ENCODE measurements at places on chromosomes 11 and 22.
A peak's percentile ranks its signal among the peaks of the same experiment; 100 is the strongest.

- no peak for DNase-seq
Measured at GRCh38 chr11:75524665-75525432, 892 bp downstream of the GDPD5 start.

GRCh38 chr11:15700456-15700855 is 585.7 kb downstream of the INSC start:
- no peak for DNase-seq

DNA sequence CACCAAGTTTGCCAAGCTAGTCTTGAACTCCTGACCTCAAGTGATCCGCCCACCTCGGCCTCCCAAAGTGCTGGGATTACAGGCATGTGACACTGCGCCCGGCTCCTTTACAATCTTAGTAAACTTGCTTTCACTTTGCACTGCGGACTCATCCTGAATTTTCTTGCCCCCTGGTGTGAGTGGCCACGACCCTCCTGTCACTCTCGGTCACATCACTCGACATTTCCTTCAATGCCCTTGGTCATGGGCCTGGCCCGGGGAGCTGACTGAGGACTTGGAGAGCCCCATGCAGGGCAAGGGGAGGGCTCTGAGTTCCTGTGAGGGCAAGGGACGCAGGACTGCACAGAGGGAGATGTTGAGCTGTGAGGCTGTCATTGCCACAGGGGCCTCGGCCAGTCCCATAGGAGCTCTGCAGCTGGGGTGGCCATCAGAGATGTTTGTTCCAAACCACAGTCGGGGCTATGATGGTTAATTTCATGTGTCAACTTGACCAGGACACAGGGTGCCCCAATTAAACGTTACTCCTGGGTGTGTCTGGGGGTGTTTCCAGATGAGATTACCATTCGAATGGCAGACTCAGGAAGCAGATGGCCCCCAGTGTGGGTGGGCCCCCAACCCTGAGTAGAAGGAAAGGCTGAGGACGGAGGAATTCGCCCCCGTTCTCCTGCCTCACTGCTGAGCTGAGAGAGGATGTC is 21.2 kb downstream of the A4GALT start:
- DNase-seq = no peak

- DNase-seq = no peak
Measured at GRCh38 chr11:106186630-106187029, 109.2 kb downstream of the AASDHPPT start.

- no peak for DNase-seq
Measured at GRCh38 chr11:26225646-26226045, 106.3 kb upstream of the ANO3 start.

DNA sequence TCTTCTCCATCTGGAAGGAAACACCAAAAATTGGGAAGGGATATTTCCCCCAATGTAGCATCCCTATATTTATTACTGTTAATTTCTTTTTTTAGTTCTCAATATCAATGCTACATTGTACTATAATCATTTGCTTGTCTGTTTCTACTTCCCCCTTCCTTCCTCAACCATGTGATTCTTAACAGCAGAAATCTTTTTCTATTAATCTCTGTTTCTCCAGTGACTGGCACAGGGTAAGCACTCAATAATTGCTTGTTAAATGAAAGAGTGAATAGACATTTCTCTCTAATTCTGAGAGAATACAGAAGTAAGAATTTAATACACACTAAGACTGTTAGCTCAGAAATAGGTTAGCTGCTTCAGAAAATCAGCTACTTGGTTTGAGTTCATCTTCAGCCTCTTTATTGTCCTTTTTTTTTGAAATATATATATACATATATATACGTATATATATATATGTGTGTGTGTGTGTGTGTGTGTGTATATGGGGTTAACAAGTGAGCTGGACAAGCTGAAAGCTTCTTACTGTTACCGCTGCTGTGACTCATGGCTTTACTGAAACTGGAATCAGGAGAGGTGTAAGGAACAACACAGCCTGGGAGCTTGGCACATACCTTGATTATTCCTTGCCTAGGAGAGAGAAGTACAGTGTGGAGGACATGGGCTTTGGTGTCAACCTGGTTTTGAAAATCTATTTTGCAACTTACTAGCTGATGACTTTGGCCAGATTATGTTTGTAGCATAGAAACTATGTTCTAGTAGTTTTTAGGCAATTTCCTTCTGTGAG is 26.2 kb upstream of the PDE3B start:
- DNase-seq = no peak

DNA sequence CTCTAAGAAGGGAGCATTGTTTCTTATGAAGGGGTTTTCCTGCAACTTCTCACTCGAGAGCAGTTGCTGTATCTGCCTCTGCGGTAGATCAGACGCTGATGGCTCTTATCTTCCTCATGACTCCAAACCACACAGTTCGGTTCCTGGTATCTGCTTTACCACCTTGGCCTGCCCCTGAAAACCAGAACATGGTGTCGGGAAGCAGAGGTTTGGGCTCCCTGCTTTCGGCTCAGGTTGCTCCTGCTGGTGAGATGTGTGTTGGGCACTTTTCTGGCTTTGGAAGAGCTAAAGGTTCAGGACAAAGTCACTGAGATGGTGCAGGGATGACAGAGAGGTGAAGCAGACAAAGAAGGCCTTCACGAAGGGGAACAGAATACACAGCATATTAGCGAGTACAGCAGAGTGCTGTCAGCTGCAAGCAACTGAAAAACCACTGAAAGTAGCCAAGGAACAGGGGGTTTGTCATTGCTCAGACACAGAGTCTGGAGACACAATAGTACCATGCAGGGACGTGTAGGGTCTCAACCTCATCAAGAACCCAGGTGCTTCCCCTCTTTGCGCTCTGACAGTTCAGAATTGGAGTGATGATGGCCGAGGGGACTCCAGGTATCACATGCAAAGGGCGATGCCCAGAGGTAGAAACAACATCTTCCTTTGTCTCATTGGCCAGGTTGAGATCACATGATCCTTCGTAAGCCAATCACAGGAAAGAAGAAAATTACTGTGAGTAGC is 11.9 kb upstream of the CSF2RB start:
- no peak for DNase-seq

DNA sequence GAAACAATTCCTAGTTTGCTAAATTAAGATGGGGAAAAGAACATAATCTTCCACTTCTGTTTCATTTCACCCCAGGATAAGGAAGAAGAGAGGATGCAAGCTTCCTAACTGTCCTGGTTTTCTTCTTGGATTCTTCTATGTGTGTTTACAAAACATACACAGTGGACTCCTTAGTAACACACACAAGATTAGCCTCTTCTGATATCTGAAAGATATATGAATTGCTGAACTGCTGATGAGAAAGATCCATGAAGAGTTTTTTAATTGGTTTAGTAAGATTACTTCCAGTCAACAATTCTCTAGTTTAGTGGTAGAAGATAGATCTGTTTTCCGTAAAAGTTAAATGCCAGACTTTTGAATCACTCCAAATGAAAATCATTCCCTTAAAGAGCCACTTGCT is 86.8 kb downstream of the WT1 start:
- no peak for DNase-seq

- DNase-seq = no peak
Measured at GRCh38 chr22:23401111-23401909, 178.8 kb downstream of the IGLL1 start.

DNA sequence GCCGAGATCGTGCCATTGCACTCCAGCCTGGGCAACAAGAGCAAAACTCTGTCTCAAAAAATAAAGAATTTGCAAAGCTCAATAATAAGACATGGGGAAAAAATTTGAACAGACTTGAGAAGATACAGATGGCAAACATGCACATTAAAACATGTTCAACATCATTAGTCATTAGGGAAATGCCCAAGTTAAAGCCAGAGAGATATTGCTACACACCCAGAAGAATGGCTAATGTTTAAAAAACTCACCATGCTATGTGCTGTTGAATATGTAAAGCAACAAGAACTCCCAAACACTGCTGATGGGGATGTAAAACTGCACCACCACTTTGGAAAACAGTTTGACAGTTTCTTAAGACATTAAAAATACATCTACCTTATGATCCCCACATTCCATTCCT is 12.6 kb downstream of the LRRC75B start:
- DNase-seq = no peak

GRCh38 chr11:76524461-76524860 is 79.6 kb downstream of the EMSY start:
- peak; percentile 39 for DNase-seq

DNA sequence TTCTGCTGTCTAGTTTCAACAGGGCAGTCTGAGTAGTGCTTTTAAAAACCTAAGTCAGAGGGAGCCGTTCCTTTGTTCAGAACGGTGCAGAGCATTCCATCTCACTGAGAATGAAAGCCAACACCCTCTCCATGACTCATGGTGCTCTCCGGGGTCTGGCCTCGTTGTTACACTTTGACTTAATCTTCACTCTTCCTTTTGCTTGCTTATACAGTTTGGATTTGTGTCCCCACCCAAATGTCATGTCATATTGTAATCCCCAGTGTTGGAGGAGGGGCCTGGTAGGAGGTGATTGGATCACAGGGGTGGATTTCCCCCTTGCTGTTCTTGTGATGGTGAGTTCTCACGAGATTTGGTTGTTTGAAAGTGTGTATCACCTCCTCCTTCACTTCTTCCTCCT is 292.2 kb downstream of the ST3GAL4 start:
- DNase-seq = peak; percentile 54

GRCh38 chr11:74175920-74176319 is 4.8 kb downstream of the PPME1 start:
- DNase-seq = no peak

DNA sequence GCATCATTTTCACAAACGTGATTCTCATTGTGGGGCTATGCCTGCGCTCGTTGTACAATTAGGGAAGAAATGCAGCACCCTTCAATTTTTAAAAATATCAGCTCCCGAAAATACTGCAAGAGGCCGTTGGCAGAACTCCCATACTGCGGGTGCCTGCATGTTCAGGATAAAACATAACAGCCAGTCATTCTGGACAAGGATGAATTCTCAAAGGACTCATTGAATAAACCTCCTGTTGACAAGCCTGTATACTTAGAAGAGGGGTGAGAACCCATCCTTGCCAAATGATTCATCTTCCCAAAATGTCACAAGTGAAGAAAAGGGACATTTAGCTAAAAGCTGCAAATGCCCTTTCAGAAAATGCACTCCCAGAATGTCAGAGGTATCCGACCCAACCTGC is 141.9 kb downstream of the CSNK2A3 start:
- no peak for DNase-seq

- DNase-seq = no peak
Measured at GRCh38 chr11:127632546-127632945, 632.0 kb upstream of the KIRREL3 start.

DNA sequence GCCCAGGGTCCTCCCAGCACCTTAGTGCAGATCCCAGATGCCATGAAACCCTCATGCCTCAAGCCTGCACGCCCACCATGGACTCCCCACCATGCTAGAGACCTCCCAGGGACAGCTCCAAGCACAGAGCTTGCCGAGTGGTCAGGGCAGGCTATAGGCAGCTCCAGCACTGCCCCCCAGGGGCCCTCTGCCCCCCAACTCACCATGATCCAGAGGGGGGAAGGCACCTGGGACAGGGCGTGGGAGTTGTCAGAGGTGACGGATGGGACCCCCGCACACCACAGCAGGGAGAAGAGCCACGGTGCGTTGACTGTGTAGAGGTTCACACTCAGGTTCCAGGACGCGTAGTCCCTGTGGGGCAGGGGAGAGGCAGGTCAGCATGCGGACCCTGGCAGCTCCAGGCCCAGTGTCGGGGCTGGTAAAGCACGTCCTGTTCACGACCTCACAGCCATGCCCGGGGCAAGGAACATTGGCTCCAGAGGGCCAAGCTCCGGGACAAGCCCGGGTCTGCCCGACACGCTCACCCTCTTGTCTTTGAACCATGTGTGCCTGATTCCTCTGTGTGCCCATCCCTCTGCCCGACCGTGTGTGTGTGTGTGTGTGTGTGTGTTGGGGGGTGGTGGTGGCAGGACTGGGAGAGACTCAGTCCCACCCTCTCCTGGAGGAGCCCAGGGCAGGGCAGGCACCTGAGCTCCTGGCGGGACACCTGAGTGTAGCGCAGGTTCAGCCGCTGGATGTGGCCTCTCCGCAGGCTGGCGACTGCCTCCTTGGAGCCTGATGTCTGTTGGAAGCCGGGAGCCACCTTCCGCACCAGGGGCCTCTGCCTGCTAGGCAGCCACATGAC is 8.2 kb upstream of the KLHL35 start:
- DNase-seq = no peak

DNA sequence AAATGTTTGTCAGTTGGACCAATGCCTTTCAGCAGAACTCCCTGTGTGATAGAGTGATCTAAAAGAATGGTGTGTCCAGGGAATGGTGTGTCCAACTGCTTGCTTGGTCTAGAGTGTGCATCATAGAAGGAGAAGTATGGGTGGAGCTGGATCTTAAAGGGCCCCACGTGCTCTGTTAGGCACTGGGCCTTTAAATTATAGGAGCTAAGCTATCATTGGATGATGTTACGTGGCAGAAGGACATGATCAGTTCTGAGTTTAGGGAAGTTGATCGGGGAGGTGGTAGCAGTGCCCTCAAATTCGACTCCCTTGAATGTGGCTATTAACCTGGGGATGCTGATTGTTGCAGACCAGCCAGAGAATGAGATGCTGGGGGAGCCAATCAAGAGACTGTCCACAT is 16.4 kb downstream of the STX3 start:
- no peak for DNase-seq

DNA sequence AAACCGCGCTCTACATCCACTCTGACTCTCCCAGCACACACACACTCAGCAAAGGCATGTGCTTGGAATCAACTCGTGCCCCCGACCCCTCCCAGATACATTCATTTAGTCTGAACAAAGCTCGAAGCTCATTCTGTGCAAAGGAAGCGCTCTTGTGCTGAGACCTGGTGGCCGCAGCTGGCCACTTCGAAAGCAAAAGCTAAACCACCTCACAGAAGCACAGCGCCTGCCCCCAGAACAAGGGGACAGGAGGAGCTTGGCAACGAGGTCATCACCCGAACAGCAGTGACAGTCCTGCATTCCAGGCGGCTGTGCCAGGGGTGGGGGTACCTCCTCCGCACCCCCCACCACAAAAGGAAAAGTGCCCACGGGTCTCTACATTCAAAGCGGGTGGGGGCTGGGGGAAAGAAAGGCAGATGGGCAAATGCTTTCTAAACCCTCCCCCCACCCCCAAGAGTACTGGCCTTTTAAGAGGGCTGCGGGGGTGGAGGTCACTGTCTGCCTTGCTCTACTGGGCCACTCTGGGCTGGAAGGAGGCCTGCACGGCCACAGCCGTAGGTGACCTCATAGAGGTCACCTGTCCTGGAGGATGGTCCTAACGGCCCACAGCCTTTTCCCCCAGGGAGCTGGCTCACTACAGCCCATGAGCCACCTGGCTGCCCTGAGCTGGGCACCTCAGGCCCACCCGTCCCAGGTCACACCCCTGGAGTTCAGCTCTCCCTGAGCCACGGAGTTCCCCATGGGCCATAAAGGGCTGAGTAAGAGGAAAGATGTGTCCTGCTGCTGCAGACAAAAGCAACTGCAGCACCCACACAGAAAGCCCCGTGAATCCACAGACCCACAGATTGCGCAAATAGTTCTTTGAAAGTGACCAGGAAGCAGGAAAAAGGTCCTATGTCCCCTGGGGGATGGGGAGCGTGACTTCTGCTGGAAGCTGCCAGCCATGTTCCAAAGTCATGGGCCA is 21.3 kb downstream of the CBX7 start:
- DNase-seq = no peak

GRCh38 chr11:64764040-64764611 is 4.4 kb upstream of the PYGM start:
- DNase-seq = no peak

GRCh38 chr11:1660111-1660867 is 30.7 kb downstream of the KRTAP5-5 start:
- no peak for DNase-seq

Data from T1000 (cell line).